ENCODE measurements at places on chromosomes 5 and 9.

DNA sequence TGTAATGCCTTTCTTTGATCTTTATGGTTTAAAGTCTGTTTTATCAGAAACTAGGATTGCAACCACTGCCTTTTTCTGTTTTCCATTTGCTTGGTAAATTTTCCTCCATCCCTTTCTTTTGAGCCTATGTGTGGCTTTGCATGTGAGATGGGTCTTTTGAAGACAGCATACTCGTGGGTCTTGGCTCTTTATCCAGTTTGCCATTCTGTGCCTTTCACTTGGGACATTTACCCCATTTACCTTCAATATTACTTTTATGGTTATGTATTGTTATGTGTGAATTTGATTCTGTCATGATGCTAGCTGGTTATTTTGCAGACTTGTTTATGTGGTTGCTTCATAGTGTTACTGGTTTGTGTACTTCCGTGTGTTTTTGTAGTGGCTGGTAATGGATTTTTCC lies 59.2 kb downstream of the YTHDC2 start:
- DNase-seq: no peak

- no peak for DNase-seq
These were observed 456.4 kb upstream of the KLF4 start for GRCh38 chr9:107945961-107946360.

DNA sequence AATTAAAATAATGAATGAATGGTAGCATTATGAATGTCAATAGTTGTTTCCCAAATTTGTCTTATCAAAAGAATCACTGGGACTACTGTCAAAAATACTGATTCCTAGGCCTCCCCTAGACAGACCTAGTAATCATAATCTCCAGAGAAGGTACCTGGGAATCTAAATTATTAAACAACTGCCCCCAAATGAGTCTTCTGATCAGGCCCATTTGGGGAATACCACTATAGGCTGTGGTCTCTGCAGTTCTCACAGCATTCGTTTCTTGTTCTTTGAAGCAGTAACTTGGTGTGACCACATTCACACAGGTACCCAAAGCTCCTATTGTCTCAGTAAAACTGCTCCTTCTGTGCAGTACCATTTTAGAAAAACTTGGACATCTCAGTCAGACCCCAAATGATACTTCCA lies 230.9 kb downstream of the PIK3R1 start:
- no peak for DNase-seq

DNA sequence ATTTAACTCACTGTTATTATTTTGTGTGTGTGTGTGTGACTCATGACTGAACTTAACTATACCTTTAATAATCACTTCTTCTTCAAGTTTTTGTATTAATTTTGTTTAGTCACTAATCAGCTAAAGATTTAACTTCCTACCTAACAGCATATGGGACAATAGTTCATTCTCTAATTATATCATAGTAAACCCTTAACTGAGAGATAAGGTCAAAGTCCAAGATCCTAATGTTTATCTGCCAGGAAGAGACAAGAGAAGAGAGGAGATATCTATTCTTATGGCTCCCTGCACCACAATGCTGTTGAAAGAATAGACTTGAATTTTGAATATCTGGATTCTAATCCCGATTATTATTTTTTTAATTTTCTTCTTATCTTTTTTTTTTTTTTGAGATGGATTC lies 28.1 kb downstream of the FREM1 start:
- no peak for DNase-seq

- no peak for DNase-seq
These were observed 20.6 kb downstream of the UNC5A start for GRCh38 chr5:176830995-176831423.
